ENCODE measurements at places on chromosomes 1 and 21.

DNA sequence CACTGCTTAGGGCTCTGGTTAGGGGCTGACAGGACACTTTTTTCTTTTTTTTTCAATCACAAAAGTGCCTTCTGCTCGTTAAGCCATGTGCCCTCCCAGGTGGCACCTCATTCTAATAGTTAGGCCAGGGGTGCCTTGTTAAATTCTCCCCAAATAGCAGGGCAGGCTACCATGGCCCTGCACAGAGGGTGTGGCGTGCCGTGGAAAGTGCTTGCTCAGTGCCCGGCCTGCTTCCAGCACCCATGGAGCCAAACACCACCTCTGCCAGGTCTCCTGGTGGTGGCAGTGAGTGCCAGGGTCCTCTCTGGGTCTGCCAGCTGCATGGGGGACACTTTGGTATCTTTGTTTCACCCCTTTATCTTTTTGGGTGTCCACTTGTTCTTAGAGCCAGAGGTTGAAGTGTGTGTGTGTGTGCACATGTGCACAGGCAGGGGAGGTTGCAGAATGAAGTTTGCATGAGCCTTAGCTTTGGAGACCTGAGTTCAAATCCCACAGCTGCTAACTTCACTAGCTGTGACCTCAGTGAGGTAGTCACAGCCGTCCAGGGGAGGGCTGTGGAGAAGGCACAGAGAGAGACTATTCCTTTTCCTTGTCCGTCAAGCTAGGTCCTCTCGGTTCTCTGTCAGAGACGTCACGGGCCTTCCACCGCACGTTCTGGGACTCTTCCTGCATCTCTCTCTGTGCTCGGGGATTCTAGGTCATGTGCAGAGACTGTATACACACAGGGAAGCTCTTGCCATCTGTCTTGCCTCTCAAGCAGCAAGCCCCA, 39.9 kb upstream of the CSF3R start:
- no peak for DNase-seq

DNA sequence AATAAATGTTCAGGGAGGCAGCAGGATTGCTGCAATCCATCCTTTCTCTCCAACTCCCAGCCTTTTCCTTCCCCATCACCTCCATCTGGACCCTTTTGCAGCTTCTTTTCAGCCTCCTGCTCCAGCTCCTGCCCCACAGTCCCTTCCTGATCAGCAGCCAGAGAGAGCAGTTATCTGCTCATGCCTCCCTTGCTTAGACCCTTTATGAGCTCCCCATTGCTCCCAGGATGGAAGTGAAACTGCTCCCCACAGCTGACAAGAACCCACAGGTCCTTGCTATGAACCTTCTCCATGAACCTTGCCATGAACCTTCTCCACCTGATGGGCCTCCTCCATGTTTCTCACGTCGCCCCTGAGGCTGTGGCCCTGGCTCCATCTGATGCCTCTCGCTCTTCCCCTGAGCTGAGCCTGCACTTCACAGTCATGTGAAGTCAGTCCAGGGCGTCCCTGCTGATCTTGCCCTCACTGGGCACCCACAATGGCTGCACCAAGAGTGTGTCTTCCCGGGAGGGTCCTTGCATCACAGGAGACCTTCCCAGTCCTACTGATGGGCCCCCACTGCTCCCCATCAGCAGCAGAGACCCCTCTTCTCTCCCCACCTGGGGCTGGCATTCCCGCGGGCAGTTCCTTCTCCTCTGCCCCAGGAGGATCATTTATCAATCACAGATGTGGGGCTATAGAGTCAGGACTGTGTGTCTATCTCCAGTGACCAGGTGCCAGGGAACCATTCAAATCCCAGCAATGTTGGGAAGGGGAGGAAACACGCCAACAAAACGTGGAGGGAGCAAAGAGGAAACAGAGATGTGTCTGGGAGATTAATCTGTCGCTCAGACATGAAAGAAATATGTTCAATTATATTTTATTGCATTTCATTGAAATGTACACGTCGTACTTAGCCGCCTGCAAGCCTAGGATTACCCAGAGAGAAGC, 73.1 kb downstream of the MATN1 start:
- DNase-seq, result no peak

DNA sequence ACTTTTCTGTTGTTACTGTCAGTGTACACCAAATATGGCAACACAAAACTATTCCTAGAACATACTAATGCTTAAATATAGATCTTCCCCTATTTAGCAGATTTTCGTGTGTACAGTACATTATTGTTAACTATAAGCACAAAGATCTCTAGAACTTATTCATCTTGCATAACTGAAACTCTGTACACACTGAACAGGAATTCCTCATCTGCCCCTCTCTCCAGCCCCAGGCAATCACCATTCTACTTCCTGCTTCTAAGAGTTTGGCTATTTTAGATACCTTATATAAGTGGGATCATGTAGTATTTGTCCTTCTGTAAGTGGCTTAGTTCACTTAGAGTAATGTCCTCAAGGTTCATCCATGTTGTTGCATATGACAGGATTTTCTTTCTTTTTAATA, 4.5 kb upstream of the RGL1 start:
- no peak for DNase-seq

DNA sequence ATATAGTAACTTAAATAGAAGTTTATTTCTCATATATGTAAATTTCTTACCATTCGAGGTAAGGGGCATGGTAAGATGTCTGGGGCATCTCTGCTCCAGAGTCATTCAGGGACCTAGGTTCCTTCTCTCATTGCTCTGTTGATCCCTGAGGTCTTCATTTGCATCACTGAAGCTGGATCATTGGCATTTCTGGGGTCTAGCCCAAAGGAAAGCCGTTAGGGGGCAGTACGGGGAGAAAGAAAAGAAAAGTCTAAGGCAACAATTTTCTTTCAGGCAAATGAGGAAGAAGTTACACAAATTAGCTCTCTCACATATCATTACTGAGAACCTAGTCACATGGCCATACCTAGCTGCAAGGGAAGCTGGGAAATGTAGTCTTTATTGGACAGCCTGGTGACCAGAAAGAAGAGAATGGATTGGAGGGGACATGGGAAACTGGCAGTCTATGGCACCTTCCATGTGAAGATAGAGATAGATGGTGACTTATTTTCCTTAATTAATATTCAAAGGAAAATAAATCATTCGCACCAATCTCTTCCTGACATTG, 10.2 kb upstream of the SUSD4 start:
- no peak for DNase-seq

DNA sequence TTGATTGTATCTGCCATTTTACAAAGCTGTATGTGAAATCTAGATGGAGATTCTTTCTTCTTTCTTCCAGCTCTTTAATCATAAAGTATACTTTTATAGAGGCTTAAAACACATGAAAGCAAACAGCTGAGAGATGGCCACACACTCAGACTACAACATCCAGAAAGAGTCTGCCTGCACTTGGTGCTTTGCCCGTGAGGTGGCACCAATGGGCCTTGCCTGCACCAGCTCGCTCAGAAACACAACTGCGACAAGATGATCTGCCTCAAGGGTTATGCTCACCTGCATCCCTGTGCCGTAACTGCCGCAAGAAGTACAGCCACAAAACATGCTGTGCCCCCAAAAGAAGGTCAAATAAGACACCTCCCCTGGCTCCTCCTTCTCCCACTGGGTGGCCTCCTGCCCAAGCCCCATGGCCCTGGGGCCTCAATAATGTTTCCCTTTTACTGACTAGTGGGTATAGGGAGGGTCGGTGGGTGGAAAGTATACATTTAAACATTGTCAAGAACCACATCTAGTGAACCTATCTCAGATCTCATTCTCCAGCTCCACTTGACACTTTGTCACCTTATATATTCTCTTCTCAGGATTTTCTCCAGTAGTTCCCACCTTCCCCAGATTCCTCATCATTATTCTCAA, 66.7 kb upstream of the ANGPTL3 start:
- no peak for DNase-seq

GRCh38 chr1:77416692-77417450, 135.1 kb downstream of the AK5 start:
- no peak for DNase-seq

- DNase-seq, result no peak
Measured at GRCh38 chr1:230215031-230215430, 148.0 kb downstream of the GALNT2 start.

DNA sequence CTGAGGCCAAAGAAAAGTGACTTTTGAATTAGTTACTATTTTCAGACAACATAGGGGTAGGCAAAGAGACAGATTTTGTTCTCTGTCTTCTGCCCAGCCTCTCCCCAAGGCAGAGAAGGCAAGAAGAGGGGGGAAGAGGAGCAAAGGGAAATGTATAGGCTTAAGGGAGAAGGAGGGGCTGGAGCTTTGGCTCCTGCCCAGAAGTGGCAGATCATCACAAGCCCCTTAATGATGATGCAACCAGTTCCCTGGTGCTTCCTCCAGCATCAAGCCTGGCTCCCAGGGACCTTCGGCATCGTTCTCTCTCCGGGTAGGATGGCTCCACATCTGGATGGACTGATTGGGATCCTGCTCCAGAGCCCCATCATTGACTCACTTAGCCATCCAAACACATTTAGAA, 112.8 kb downstream of the KCND3 start:
- DNase-seq, result no peak

GRCh38 chr21:34611528-34611927, 3.4 kb downstream of the RCAN1 start:
- DNase-seq, result no peak

DNA sequence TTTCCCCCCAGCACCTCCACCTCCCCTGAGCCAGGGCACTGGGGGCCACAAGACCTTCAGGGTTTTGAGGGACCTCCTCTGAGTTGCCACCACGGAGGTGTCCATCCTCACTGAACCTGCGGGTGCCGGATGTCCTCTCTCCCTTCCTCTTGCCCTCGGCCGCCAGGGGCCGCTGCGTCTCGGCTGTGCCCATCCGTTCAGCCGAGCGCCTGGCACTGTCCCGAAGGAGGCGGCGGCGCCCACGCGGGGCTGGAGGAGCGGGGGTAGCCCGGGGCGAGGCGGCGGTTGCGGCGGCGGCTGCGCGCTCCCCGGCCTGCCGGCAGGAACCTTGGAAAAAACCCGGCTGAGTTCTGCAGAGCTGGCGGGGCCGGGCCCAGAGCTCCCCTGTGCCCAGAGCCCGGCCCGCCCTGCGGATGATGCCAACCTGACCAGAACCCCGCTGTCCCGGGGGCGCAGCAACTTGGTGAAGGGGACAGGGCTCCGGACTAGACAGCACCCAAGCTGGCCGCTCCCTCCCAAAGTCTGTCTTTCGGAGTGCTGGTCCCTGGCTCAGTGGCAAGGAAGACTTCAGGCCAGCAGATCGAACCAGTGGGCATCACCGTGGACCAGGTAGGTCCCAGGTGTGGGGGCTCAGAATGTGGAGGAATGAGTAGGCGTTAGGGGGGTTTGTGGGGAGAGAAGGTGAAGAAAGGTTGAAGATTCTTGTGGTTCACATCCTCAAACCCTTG, 3.7 kb upstream of the PPM1J start:
- peak; percentile 44 for DNase-seq

DNA sequence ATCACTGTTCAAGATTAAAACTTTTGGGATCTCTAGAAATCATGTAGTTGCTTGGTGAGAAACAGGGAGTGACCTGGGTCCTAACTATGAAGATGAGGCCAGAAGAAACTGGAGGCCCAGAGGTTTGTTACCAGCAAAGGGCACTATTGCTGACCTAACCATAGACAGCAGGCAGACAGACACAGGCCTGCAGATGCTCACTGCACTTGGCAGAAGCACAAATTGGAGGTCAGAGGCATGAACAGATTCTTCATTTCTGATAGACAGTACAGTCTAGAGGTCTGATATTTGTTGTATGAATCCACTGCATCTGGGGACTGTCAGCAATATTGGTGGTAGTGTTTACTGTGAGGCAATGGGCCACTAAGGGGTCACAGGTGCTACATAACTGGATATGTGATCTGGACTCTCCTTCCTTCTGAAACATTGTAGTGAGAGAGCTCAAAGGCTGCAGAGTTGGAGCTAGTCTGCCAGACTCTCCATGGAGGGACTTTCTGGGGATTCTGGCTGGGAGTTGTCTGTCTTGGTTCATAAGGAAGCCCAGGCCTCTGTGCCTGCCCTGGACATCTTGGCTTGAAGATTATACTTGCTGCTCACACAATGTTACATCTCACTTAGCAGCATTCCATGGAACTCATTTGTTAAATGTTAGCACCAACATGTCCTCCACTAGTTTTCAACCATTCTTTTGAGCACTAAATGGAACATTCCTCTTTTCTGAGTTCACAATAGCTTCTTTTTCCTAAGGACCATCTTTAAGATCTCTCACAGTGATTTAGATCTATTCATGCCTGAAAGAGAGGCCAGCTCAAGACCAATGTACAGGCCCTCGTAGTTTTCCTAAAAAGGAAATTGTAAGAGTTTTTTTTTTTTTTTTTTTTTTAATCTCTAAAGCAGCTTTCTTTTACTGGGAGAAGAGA, 26.9 kb upstream of the CCN1 start:
- DNase-seq, result no peak

Measured in stimulated activated CD8-positive, alpha-beta memory T cell treated with anti-CD3 and anti-CD28 coated beads, Interleukin-7, amount 100 ng/mL, for 1 hour (primary cell).